Fibroblast of lung (primary cell): ENCODE measurements at places on chromosomes 2 and 18. TPM values are rescaled to one million over a fixed set of nuclear protein-coding genes. Genes with fewer than 3 reads are reported as not detected.

DRC1 gene
- under 0.01 and 0.26 TPM in 2 replicates for total RNA-seq

SEC11C gene
- total RNA-seq, result 14.4 and 16.3 TPM in 2 replicates

DNA sequence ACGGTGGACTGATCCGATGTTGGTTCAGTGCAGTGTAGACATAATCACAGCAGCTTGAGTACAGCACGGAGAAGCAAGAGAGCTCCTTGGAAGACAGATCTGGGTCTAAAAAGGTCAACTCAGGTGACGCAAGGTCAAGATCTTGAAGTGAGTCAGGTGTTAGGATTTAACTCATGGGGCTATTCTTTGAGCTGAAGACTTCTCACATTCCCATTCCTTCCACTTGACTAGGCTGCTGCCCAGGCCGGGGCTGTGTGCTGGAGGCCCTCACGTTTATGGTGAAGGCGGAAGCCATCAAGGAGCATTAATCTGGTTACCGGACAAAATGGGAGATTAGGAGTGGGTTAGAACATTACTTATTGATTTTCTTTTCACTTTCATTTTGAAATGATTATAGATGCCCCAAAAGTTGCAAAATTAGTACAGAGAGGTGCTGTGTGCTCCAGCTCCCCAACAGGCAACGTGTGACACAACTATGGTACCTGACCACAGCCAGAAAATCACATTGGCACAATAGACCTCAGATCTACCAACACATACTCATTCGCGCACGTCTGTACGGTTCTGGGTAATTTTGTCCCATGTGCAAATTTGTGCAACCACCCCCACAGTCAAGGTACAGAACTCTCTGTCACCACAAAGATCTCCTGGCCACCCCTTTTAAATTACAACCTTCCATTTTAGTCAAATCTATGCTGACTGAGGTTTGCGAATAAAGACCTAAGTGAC, 77.6 kb upstream of the SEC11C start:
- H3K27ac ChIP-seq, result no peak overlapping the region
- H3K36me3 ChIP-seq, result no peaks in the 10 kb centered on the region
- no peak overlapping the region for H3K4me3 ChIP-seq
- DNase-seq, result no peak

DNA sequence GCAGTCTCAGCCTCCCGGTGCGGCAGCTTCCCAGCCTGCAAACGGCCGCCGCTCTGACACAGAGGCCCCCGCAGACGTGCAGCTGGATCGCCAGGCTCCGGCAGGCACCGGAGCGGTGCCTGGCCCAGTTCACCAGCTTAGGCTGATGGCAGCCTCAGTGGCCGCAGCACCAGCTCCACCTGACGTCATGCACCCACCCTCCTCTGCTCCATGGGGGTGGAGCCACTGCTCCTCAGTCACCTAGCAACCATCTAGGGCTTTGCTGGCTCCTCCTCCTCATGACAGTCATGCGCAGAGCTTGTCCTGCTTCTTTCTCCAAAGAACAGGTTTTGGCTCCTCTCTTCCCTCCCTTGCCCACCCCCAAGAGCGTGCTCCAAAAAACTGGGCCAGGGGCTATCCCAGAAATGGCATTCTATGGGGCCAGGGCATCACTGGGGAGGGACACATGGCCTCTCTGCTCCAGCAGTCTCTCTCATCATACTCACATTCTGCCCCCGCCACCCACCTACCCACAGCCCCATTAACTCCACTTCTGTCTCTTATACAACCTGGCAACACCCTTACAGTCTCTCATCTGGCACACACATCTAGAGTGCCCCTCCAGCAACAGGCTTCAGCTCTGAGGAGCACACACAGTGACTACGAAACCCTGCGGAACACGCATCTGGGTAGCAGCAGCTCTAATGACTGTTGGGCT, 5.5 kb downstream of the DCTN1 start:
- H3K36me3 ChIP-seq, result peaks cover 15% of the 10 kb centered on the region
- H3K27ac ChIP-seq, result no peak overlapping the region
- DNase-seq, result peak; percentile 54
- H3K4me1 ChIP-seq, result peaks cover 5% of the 10 kb centered on the region
- H3K4me3 ChIP-seq, result no peak overlapping the region

- H3K27ac ChIP-seq, result no peak overlapping the region
- no peaks in the 10 kb centered on the region for H3K27me3 ChIP-seq
- H3K4me3 ChIP-seq, result no peak overlapping the region
- H3K4me1 ChIP-seq, result peaks cover 3% of the 10 kb centered on the region
These were observed 417.1 kb downstream of the RAD51AP2 start for GRCh38 chr2:17101091-17101490.

GRCh38 chr2:32284321-32284720, 6.6 kb downstream of the YIPF4 start:
- H3K4me3 ChIP-seq, result no peak overlapping the region
- peaks cover 5% of the 10 kb centered on the region for H3K4me1 ChIP-seq
- no peaks in the 10 kb centered on the region for H3K36me3 ChIP-seq
- no peak for DNase-seq
- no peak overlapping the region for H3K27ac ChIP-seq

- no peaks in the 10 kb centered on the region for H3K36me3 ChIP-seq
- H3K27ac ChIP-seq, result no peak overlapping the region
- peak; percentile 4 for DNase-seq
- no peak overlapping the region for H3K4me3 ChIP-seq
These were observed 17.7 kb downstream of the MPP4 start for GRCh38 chr2:201680743-201681142.

DNA sequence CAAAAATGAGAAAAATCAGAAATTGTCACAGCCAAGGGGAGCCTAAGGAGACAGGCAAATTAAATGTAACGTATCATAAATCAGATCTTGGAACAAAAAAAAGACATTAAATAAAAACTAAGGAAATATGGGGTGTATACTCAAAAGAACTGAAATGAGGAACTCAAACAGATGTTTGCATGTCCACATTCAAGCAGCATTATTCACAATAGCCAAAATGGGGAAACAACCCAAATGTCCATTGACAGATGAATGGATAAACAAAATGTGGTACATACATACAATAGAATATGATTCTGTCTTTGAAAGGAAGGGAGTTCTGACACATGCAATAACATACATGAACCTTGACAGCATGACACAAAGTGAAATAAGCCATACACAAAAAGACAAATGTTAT, 155.8 kb upstream of the KLF7 start:
- no peaks in the 10 kb centered on the region for H3K4me1 ChIP-seq
- H3K4me3 ChIP-seq, result no peak overlapping the region
- no peaks in the 10 kb centered on the region for H3K27me3 ChIP-seq
- no peak overlapping the region for H3K27ac ChIP-seq
- no peak for DNase-seq

ABCG8 gene
- total RNA-seq, result not detected in 2 replicates

ALLC gene
- total RNA-seq, result not detected in 2 replicates

SLC30A3 gene
- total RNA-seq, result under 0.01 TPM in 1 of 2 replicates, not detected in the other

UGT1A4 gene
- not detected in 2 replicates for total RNA-seq

DNA sequence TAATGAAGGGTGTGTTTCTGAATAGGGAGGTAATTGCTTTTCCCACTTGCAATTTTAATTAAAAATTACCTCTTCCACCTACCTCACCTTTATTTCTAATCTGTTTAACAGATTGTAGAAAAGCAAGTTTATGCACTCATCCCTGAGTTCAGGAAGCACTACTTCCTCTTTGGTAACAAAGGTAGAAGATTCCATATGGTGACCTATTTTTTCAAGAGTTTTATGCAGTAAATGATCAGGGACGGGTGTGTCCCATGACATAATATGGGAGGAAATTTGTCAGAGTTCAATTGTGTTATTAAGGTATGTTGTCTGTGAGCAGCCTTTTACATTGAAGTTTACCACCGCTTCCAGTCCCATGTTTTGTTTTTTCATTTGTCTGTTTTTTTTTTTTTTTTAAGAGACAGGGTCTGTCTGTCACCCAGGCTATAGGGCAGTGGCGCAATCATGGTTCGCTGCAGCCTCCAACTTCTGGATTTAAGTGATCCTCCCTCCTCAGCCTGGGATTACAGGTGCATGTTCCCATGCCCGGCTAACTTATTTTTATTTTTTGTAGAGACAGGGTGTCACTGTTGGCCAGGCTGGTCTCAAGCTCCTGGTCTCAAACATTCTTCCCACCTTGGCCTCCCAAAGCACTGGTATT, 68.2 kb downstream of the ASAP2 start:
- H3K4me1 ChIP-seq, result no peaks in the 10 kb centered on the region
- H3K27ac ChIP-seq, result no peak overlapping the region
- no peak overlapping the region for H3K4me3 ChIP-seq
- no peaks in the 10 kb centered on the region for H3K27me3 ChIP-seq
- no peaks in the 10 kb centered on the region for H3K36me3 ChIP-seq

DNA sequence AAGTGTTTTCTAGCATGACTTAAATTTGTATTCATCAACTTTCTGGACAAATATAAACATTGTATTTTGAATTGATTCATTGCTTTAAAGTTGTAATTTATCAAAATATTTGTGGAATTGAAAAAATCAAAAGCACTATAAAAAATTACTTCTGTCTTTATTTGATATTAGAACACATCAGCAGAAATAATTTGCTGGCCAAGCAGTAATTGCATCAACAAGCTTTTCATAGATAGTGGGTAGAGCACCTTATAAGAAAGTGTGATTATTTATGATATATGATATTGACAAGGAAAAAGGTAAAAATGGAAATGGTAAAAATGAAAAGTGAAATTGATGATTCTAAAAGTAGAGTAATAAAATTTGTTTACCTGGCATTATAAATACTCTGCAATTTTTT, 861.1 kb downstream of the CPS1 start:
- H3K27ac ChIP-seq, result no peak overlapping the region
- no peaks in the 10 kb centered on the region for H3K4me1 ChIP-seq
- H3K27me3 ChIP-seq, result no peaks in the 10 kb centered on the region
- H3K4me3 ChIP-seq, result no peak overlapping the region

DNA sequence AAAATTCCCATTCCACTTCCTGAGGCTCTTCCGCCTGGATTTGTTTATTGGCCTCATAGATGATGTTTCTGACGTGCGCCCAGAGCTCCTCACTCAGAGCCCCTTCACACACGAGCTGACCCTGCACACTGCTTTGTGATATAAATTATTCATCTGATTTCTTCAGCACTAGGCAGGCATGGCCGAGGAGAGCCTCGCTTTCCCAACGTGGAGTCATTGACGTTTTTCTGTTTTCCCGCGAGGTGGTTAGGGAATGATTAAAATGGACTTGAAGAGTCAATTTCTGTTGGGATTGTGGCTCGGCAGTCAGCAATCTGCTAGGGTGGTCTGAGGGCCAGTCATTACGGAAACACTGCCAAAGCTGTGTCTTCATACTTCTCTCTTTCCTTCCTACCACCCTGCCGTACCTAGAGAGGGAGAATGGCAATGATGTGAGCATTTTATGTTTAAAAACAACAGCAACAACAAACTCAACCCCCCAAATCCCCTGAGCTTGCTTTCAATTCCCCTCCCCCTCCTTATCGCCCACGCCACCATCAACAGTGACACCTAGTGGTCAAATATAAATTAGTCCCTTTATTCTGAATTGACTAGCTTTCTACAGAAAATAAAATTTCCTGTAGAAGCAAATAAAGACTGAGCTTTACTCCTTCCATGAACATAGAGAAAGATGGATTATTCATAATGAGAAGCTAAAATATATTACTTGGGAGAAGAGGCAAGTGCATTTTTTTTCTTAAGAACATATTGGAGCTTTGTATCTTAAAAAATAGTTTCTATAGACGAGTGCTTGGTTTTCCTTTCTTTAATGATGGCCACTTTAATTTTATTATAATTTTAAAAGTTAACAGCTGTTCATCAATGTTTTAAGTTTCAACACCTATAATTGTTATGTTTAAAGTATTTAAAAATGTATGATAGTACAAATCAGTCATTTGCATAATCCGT, 285.1 kb downstream of the MTX2 start:
- DNase-seq, result peak; percentile 66
- H3K36me3 ChIP-seq, result no peaks in the 10 kb centered on the region
- no peaks in the 10 kb centered on the region for H3K4me1 ChIP-seq
- peaks cover 8% of the 10 kb centered on the region for H3K27me3 ChIP-seq
- H3K27ac ChIP-seq, result no peak overlapping the region
- H3K4me3 ChIP-seq, result peak overlapping the region; percentile 58

DNA sequence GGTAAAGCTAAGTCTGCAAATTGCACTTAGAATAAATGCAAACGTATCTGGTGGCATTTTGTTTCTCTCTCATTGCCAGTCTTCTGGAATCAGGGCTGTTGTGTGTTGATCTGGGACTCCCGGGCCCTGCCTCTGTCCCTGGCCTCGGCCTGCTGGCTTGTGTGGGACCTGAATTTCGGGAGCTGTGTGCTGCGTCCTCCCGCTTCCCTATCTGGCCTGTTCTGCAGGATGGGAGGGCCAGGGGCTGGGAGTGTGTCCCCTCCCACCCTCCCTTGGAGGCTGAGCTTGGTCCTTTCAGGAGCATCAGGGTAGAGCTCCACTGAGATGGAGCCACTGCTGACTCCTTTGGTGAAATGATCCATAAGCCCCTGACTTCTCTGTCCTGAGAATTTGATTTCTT, 118.5 kb downstream of the ACKR3 start:
- no peak overlapping the region for H3K4me3 ChIP-seq
- H3K36me3 ChIP-seq, result no peaks in the 10 kb centered on the region
- H3K27ac ChIP-seq, result no peak overlapping the region

- no peaks in the 10 kb centered on the region for H3K27me3 ChIP-seq
- DNase-seq, result peak; percentile 40
- peaks cover 12% of the 10 kb centered on the region for H3K4me1 ChIP-seq
- H3K4me3 ChIP-seq, result peak overlapping the region; percentile 74
- peaks cover 5% of the 10 kb centered on the region for H3K36me3 ChIP-seq
- peak overlapping the region; percentile 82 for H3K27ac ChIP-seq
These were observed 564 bp downstream of the LPIN2 start for GRCh38 chr18:3012136-3013023.

CAVIN2 gene
- total RNA-seq, result 12.6 and 28.1 TPM in 2 replicates

DNA sequence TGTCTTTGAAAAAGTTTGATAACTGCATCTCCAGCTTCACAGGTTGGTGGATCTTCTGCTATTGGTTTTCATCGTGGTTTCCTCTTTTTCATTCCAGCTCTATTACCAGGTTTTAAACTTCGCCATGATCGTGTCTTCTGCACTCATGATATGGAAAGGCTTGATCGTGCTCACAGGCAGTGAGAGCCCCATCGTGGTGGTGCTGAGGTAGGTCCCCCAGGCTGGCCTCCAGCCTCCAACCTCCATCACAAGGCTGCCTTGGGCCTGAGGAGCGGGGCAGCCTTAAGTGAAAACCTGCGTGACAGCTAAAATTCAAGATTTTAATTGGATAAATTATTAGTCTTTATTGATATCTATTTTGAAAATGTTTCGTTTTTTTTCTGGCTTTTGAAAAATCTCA, 9.7 kb downstream of the SEC11C start:
- H3K27ac ChIP-seq, result no peak overlapping the region
- no peaks in the 10 kb centered on the region for H3K36me3 ChIP-seq
- no peaks in the 10 kb centered on the region for H3K27me3 ChIP-seq
- no peak for DNase-seq

ASIC4 gene
- under 0.01 and 0.33 TPM in 2 replicates for total RNA-seq
